ENCODE measurements at places on chromosomes 7 and 10.

- no peak for DNase-seq
Measured at GRCh38 chr7:67940400-67940799, 943.8 kb downstream of the TYW1 start.

GRCh38 chr10:48725708-48726107 is 41.0 kb downstream of the WDFY4 start:
- DNase-seq = no peak

DNA sequence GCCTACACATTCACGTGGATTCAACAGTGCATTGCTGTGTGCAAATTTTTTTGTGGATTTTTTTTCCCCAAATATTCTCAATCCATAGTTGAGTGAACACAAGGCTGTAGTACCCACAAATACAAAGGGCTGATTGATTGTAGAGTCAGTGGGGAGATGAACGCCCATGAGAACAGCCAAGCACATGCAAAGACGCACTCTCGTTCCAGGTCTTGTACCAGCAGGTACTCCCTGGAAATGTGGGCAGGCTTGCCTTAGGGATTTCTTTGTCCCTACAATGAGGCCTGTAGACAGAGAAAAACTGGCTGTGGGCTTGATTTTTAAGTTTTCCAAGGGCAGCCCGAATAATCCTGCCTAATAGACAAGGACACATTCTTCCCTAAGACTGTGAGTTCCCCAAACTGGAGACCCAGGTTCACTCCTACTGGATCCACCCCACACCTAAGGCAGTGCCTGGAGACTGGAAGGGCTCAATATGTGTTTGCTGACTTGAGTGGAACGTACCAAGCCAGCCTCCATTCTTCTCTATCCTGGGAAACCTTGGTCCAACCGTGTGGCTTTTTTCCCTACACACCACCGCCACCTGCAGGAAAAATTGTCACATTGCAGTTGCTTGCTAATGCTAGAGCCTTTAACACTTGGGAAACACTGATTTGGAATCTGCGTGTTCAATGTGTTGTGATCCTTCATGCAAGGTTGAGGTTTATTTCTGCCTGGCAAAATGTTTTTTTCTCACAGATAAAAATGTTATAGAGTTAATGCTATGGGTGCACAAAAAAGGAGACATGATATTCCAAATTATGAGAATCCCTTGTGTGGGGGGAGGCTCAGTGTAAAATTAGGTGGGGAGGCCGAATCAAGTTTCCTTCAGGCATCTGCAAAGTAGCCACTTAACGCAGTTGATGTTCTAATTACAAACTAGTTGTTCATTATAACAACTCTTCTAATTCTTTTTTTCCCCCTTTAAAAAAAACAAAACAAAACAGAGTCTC is 49.3 kb downstream of the PPP1R17 start:
- peak; percentile 59 for DNase-seq

GRCh38 chr7:66013938-66014337 is 31.9 kb upstream of the GUSB start:
- no peak for DNase-seq

DNA sequence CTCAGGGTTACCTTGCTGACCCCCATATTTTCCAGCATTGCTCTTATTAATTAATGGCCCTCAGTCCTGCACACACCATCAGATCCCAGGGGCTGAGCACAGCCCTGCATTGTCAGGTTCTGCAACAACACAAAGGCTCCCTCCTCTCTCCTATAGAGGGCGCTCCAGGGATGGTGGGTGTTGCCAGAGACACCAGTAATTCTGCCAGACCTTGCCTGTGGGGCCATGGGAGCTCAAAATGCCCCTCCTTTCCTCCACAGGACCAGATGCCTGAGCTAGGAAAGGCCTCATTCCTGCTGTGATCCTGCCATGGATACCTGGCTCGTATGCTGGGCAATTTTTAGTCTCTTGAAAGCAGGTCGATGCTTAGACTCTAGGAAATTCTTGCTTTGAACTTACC is 42.8 kb upstream of the PRSS58 start:
- no peak for DNase-seq

DNA sequence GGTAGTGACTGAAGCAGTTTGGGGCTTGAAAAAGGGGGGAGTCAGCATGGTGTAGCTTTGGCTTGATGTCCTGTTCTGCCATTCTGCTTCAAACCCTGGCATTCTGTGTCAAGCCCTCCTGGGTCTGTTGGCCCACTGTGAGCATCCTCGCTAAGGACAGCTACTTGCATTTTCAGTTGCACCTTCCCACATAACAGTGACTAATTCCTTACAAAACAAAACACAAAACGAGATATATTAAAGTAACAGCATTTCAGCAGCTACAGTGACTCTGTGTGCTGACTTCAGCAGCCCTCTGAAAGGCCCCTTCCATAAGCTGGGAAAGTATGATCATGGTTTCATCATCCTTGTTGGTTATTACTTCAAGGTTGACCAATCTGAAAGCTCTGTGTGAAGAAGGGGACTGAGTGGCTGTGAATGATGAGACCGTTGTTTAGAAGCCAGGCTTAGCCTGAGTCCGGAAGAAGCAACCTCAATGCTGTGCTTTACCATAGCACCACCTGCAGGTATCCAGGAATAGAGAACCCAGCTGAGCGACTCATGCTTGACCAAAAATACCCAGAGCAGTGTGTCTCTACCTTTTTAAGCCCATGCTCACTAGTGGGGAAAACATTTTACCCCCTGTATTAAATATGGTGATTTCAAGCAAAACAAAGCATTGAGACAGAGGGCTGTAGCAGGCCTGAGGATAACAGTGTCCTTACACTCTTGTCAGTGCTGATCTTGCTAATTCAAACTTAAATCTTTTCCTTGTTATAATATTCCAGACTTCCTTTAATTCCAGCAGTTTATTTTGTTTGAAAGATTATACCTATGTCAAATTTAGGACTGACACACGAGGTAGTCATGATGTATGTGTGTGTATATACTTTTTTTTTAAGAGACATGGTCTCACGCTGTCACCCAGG is 42.6 kb upstream of the CC2D2B start:
- no peak for DNase-seq

DNA sequence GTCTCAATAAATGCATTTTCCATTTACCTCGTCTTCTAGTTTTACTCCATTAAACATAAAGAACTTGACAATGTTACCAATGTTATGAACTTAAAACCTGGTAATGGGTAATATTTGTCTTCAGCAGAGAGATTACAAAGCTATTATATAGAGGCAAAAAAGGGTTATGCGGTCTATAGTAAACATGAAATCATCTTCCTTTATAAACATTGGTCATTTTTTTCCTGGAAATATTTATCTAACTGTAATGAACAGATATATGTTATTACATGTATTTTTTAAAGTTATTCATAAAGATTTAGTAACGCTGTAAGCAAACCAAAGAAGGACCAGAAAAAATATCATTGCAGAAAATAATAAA is 1.3 kb downstream of the VWDE start:
- no peak for DNase-seq

DNA sequence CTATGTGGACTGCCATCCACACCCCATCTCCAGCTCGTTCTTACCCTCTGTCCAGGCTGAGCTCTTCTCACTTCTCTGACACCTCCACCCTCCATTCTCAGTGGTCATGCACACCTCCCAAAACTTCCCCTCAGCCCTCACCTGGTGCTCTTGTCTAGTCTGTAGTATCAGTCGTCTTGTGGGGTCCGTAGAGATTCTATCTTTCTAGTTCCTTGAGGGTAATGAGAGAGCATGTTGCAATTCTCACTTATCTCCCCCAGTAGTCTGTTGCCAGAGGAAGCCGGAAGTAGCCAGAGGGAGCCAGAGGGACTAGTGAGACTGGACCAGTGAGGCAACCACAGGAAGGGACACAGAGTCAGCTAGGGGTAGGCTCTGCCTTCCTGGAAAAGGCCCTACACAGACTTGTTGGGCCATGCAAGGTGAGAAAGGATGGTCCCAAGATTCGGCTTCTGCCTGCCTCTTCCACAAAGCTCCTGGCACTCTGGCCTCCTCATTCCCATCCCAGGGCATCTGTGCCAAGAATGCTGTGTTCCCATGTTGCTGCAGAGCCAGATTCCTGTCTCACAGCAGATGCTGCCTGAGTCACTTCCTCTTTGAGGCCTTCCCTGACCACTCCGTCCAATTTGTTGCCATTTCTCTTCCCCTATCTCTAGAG is 50.6 kb upstream of the DUSP5 start:
- no peak for DNase-seq

- DNase-seq = no peak
Measured at GRCh38 chr10:20993830-20994527, 96.9 kb upstream of the NEBL start.

GRCh38 chr10:28719789-28720436 is 42.6 kb downstream of the BAMBI start:
- no peak for DNase-seq

- no peak for DNase-seq
Measured at GRCh38 chr7:133805426-133805825, 321.7 kb upstream of the LRGUK start.

DNA sequence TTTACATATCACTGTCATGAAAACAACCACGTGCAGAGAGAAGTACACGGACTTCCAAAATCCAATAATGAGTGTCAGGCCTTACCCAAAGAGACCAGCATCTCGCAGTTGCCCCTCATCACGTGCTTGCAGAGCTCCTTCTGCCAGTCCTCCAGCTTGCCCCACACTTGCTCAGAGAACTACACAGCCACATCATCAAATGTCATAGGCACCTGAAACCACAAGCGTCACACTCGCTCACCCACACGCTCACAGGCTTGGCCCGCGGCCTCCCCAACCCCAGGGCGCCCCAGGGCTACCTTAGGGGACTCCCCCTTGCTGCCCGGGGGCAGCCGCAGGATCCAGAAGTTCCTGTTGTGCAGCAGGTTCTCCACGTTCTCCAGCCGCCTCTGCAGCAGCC is 123.4 kb upstream of the ZNF746 start:
- no peak for DNase-seq

GRCh38 chr7:1743481-1744230 is 73.6 kb downstream of the ELFN1 start:
- DNase-seq = no peak

DNA sequence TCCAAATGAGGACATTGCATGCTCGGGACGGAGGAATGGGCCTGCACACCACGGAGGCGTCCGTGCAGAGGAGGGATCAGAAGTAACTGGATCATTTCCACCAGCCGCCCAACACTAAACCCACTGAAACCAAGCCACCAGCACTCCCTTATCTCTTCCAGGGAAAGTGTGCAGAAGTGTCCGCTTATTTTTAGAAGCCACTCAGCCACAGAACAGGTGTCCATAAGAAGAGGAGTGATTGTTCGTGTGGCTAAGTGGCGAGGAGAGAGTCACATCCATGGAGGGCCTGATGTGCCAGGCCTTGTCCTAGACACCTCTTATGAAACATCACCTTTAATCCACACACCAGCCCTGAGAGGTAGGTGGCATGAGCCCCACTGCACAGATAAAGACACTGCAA is 407.9 kb upstream of the NPVF start:
- no peak for DNase-seq

DNA sequence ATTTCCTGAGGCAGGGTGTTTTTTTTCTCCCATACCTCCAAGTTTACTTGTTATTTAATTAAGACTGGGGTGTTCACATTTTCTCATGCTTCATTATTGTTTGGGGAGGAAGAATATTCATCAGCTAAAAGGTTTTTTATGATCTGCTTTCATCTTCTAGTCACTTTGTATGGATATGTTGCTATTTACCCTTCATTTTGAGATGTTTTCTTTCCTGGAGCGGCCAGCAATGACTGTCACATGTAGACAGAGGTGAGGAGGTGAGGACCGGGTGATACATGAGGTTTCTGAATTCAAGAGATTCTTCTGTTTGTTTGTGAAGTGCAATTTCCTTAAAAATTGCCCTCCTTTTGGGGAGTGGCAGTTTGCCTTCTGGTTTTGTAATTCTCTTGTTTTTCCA is 261.8 kb upstream of the BMPER start:
- DNase-seq = no peak

- no peak for DNase-seq
Measured at GRCh38 chr10:1199345-1199673, 143.1 kb downstream of the WDR37 start.

- DNase-seq = no peak
Measured at GRCh38 chr10:48219194-48219593, 55.3 kb downstream of the FRMPD2 start.

GRCh38 chr10:108684431-108684830 is 1238.9 kb downstream of the XPNPEP1 start:
- DNase-seq = no peak
